Aorta (tissue), 5 donors: ENCODE measurements at places on chromosomes 4 and X. TPM values are rescaled to one million over a fixed set of nuclear protein-coding genes. Genes with fewer than 3 reads are reported as not detected.

- no peak for DNase-seq
These were observed 43.9 kb upstream of the NEIL3 start for GRCh38 chr4:177265729-177266128.

Gene FGD1
- total RNA-seq: 12.5 TPM

Gene MBNL3
- 6.0 TPM for total RNA-seq

- DNase-seq: no peak
These were observed 39.6 kb downstream of the PTCHD1 start for GRCh38 chrX:23374291-23374690.

Gene AKAP17A
- 53.7 TPM for total RNA-seq

Gene DKC1
- total RNA-seq: 25.2 TPM

Gene SSX2
- total RNA-seq: not detected

DNA sequence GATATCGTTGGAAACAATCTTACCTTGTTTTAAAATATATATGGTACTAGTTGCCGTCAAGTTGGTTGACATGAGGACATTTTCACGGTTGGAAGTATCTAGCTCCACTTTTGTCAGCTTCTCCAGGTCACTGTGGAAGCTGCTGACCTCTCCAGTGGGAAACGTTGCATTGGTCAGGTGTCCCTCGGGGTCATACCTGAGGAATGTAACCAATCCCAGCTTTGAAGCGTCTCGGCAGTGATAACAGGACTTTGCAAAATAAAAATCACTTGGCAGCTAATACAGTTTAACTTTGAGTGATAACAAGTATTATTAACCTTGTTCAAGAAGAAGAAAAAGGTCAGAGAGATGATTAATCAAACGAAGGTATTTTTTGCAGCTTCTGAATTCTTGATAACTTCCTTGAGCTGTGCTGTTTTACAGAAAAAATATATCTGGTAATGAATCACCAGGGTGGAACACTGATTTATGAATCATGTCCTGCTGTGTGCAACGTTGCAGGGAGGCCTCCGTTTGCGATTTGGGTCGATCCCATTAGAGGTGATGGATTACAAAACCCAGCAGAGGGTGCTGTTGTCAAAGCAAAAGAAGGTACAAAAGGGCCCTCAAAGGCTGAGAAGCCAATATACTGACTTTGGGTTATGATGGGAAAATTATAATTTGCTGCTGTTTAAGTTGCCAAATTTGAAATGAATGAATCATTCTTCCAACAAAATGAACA, 60.1 kb downstream of the SH2D1A start:
- DNase-seq: no peak

Gene PAPSS1
- 38.5 TPM for total RNA-seq

Gene FGA
- not detected for total RNA-seq

DNA sequence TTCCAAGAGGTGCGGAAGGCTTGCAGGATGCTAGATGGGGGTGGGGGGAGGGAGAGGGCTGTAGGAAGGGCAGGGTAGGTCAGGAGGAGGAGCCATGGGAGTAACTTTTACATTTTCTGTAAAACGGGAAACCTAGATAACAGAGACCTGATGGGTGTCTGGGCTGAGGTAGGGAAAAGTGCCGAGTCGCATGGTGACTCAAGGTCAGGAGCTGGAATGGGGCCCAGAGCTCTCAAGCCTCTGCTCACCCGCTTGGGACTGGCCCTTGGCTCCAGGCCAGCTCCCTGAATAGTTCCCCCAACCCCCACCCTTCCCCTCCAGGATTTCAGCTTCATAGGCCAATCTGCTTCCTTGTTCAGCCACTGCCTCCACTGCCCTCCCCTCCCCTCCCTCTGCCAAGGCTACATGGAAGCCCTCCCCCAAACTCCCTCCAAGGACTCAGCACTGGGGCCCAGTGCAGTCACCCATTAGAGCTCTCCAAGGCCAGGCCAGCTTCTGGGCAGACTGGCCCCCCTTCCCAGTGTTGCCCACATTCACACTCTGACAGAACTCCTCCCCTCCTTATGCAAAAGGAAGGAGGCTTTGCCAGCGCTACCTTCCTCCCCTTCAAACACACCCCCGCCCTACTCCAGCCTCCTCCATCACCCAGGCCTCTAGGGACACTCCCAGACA, 43.6 kb downstream of the TSC22D3 start:
- peak; percentile 93 for DNase-seq

DNA sequence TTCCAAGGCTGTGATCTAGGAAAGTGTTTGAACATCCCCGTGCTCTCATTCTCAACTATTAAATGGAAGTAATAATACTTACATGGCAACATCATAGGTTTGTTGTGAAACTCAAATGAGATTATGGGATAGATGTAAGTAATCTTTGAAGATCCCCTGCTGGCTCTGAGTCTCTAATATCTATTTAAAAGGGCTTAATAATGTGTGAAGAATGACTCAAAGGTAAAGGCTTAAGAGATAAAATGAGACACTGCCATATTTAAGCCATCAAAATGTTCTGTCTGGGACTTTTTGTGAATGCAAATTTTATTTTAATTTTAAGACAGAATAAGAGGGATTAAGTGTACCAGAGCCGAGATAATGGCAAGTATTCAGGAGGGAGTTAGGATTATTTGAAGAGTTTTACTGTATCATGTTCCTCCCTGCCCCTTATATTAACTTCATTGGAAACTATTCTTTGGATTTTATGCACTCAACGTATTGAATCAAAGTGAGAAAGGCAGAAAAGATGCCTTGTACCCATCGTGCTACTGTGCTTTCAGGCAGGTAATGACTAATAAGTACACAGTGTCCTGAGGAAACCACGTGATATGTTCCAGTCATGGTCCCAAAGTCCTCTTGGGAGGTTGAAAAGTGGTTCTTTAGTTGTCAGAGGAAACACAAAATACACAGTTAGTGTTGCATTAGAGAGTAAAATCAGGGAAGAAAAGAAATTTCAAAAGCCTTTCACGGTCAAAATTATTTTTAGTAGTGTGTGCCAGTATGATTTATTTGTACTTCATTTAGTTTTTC, 192.4 kb downstream of the RBM46 start:
- no peak for DNase-seq

Gene OPN1MW
- total RNA-seq: not detected

Gene SERTM2
- not detected for total RNA-seq

- no peak for DNase-seq
These were observed 2618.1 kb downstream of the ARAP2 start for GRCh38 chr4:33626221-33626620.

DNA sequence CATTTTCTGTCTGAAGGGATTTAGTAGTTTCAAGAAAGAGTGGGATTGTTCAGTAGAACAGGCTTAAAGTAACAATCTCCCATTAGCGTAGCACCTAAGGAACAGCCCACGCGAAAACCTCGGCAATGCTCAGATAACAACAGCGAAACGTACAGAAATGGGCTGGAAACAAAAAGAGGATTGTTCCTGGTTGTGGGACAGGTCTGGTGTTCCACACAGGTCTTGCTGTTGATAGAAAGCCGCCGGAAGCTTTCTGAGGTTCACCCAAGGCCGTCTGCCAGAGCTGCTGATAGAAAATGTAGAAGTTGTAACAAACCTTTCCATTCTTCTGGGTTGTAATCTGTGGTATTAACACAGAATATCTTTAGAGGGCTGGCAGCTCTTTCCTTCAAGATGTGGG, 69.4 kb upstream of the CLCN4 start:
- no peak for DNase-seq

DNA sequence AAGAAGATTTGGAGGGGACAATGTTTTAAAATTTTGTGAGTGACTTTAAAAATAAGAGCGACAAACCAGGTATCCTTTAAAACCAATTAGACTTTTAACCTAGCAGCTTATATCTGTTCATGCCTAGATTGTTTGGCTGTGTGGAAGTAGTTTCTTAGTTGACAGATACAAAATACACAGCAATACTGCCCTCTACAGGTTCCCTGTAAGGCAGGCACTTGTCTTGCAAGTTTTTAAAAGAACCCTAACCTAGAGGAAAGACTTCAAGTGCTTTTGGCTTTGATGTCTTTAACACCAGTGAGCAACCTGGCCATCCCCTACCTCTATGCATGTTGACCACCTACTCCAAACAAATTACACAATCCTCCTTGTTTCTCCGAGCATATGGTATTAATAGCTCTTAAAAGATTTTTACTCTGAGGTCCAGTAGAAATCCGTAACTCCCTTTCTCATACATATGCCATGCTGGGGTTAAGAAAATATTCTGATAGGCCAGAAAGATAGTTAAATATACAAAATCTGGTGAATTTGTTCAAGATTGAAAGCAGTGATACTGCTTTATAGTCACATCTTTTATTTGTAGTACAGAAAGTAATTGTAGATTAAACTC, 273.0 kb downstream of the ARHGAP24 start:
- no peak for DNase-seq

Gene ITM2A
- total RNA-seq: 40.7 TPM

DNA sequence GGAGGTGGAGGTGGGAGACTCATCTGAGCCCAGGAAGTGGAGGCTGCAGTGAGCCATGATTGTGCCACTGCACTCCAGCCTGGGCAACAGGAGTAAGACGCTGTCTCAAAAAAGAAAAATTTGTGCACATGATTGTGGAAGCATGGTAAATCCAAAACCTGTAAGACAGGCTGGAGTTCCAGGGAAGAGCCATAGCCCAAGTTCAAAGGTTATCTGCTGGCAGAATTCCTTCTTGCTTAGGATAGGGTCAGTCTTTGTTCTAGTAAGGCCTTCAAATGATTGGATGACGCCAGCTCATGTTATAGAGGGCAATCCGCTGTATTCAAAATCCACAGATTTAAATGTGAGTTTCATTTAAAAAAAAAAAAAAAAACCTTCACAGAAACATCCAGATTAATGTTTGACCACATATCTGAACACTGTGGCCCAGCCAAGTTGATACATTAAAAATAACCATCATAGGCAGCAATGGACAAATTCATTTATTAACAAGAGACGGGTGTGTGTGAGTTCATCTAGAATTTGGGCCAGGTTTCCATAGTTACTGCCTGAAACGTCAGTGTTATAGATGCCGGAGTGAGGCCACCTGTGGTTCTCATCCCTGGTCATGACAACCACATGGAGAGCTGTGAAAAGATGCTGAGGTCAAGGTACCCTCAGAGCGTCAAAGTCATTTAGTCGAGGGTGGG, 35.2 kb upstream of the SLC2A9 start:
- no peak for DNase-seq

- no peak for DNase-seq
These were observed 29.7 kb downstream of the BMX start for GRCh38 chrX:15530318-15530717.

DNA sequence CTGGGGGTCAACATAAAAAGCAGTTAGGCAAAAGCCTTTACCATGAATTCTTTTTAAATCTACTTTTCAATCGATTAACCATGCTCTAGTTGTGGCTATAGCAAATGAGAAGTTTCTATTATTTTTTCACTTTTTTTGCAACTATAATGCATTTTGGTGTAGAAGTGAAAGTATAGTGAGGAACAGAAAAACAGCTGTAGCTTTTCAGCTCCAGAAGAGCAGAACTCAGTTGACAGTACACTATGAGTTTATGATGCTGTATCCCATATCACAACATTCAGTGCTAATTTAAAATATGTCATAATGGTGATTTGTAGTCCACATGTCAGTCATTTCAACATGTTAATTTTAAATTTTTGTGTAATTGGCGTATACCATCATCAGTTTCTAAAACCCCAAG, 8.7 kb upstream of the MUC7 start:
- no peak for DNase-seq

GRCh38 chr4:152680988-152681603, 1.3 kb upstream of the TMEM154 start:
- no peak for DNase-seq

DNA sequence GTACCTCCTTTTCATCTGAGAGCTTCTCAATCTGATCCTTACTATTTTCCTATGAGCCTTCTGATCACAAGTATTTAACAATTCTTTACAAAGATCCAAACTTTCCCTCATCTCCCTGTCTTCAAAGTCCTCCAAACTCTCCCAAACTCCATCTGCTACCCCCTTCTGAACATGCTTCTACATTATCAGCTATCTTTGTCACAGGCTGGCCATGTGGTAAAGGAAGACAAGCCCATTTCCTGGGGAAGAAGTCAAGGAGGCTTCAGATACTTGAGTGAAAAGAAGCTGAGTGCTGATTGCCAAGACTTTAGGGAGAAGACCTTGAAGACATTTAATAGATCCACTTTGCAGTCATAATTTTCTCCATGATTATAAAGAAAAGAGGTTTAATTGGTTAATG, 231.4 kb downstream of the CWH43 start:
- no peak for DNase-seq

DNA sequence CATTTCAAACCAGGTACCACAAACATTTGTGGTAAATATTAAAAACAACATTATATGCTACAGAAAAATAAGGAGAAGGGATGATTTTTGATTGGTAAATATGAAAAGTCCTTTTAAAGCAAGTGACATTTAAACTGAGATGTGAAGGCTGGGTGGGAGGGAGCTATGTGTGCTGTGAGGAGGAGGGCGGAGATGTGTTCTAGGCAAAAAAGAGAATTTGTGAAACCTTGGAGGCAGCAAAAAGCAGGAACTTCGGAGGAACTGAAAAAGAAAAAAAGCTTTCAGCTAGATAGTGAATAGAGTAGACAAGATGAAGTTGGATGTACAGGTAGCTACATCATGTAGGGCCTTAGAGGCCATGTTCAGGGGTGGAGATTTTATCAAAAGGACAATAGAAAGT, 10.1 kb upstream of the ARAP2 start:
- no peak for DNase-seq

DNA sequence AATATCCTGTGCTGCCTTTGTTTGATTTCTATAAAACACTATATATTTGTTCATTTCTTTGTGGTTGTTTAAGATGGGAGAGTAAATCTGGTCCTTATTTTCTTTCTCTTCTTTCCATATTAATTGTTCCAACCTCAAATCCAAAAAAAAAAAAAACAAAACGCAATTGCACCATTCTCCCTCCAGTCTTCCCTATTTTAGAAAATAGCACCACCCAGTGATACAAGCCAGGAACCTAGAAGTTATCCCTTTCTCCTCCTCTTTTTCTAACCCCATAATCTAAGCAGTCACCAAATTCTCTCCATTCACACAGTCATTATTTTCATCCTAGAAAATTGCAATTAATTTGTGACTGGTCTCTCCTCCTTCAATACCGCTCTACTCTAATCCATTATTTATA, 107.8 kb downstream of the GABRA3 start:
- DNase-seq: no peak

DNA sequence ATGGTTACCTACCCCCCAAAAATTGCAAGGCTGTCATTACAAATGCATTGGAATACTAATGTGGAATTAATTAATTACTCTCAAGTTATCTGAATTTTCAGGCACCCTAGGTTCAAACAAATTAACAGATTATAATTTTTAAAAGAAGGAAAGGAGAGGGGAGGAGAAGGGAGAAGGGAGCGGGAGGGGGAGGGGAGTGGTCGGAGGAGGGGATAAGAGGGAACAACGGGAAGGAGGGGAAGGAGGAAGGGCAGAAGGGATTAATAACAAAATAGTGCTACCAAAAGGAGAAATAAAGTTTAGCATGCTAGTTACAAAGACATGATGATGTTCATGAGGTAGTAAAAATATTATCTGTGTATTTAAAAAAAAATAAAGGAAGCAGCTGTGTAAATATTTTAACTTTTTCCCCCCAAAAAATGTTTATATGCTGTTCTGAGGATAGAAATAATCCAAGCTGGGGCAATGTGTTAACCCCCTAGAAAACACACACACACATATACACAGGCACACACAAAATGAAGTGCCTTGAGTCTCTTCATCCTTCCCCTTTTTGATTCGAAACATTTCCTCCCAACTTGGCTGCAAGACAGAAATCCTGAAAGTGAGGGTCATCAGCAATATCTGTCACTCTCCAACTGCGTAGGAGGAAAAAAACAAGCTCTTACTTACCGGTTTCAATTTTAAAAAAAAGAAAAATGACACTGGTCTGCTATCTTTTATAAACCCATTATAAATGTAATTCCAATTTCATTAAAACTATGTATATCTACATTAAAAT, 58.8 kb downstream of the PPP3CA start:
- no peak for DNase-seq
